ENCODE measurements at places on chromosomes 3 and 15.

DNA sequence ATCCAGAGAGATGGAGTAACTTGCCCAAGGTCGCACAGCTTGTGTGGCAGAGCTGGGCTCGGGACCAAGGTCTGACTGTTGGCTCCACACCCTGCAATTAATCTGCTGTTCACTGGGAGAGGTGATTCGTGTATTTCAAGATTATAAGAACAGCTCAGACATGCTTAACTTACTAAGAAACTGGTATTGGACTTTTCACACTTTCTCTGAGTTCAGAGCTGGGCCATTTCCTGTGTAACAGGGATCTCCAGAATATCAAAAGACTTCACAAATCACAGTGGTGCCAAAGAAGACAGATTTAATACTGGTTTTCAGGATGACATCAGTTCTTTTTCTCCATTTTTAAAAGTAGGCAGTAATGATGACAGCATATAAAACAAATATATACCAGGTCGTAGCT, 156.8 kb upstream of the UBE2E1 start:
- no peak for DNase-seq

- DNase-seq, result no peak
These were observed 152.4 kb downstream of the LEKR1 start for GRCh38 chr3:156978481-156978961.

- no peak for DNase-seq
These were observed 156.2 kb downstream of the NLGN1 start for GRCh38 chr3:173553635-173554280.

GRCh38 chr15:25933456-25934158, 70.5 kb upstream of the ATP10A start:
- peak; percentile 49 for DNase-seq

DNA sequence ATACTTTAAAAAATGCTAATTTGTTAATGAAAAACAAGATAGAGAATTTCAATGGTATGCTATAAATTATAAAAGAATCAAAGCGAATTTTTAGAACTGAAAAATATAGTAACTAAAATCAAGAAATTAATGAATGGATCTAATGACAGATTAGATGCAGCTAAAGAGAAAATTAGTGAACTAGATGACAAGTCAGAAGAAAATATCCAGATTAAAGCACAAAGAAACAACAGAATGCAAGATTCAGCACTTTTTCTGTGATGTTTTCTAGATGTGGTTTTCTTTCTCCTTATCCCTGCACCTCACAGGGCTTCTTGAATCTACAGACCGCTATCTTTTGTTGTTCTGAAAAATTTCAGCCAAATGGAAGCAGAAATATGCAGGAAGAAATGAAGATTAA, 54.4 kb downstream of the INO80 start:
- DNase-seq, result no peak

DNA sequence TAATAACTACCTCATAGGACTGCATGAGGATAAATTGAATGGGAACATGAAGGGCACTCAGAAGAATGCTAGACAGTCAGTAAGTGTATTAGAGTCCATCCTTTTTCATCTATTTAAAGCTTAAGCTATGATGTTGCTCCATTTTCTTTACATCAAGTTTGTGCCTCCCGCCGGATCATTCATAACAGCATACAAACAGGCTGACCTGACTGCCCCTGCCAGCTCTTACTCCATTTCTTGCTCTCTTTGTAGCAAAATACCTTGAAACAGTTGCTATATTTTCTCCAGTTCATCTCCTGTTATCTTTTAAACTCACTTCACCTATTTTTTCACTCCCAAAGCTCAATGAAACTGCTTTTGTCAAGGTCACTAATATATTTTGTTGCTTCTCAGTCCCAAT, 315.6 kb upstream of the ALCAM start:
- DNase-seq, result no peak

GRCh38 chr3:148943506-148944205, 47.7 kb upstream of the GYG1 start:
- peak; percentile 7 for DNase-seq

DNA sequence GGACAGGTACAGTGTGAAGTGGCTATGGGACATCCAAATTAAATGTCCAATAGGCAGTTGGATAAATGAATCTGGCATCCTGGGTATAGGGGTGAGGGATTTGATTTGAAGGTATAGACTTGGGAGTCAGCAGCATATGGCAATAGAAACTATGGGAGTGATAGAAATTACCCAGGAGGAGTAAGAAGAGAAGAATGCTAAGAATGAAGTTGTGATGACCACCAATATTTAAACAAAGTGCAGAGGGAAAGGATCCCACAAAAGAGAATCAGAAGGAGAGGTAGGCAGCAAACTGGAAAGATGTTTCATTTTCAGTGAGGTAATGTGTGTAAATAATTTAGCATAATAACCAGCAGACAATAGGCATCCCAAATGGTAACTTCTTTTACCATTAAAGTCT, 13.8 kb upstream of the MSL2 start:
- DNase-seq, result no peak

All from activated T-cell treated with anti-CD3 and anti-CD28 coated beads for 24 hours (primary cell).